ENCODE measurements at places on chromosomes 6 and 20. TPM values are rescaled to one million over a fixed set of nuclear protein-coding genes. Genes with fewer than 3 reads are reported as not detected.

Gene PRSS35
- 26.6 TPM for total RNA-seq

Gene SAPCD1
- 3.7 TPM for total RNA-seq

GRCh38 chr20:20666359-20666758 is 46.1 kb downstream of the RALGAPA2 start:
- no peak overlapping the region for H3K4me3 ChIP-seq
- DNase-seq: no peak
- no peak overlapping the region for H3K27ac ChIP-seq
- peaks cover 1% of the 10 kb centered on the region for H3K27me3 ChIP-seq

DNA sequence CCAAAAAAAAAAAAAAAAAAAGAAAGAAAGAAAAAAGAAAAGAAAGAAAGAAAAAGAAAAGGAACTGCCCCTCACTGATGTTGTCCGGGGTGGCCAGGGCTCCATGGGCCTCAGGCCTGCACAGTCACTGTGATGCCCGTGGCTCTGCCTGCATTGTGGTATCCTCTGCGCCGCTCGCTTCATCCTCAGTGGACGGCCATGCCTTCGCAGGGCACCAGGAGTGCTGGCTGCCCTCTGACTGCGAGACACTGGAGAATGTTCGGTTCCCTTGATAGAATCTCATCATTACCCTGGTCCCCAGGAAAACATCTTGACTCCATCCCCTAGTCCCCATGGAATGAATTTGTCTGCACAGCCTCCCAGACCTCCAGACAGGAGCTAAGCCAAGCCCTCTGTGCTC is 61.7 kb downstream of the TMEM242 start:
- no peaks in the 10 kb centered on the region for H3K36me3 ChIP-seq
- H3K4me1 ChIP-seq: no peaks in the 10 kb centered on the region
- H3K27me3 ChIP-seq: peaks cover 3% of the 10 kb centered on the region
- H3K27ac ChIP-seq: no peak overlapping the region

Gene PGC
- not detected for total RNA-seq

GRCh38 chr6:113291751-113292445 is 565.2 kb upstream of the MARCKS start:
- H3K4me1 ChIP-seq: no peaks in the 10 kb centered on the region
- no peak overlapping the region for H3K4me3 ChIP-seq
- H3K27me3 ChIP-seq: no peaks in the 10 kb centered on the region
- H3K36me3 ChIP-seq: no peaks in the 10 kb centered on the region

Gene CDSN
- not detected for total RNA-seq

Gene SLC13A3
- 5.8 TPM for total RNA-seq

GRCh38 chr6:53672237-53672636 is 6.7 kb upstream of the KLHL31 start:
- DNase-seq: no peak
- no peak overlapping the region for H3K27ac ChIP-seq
- no peaks in the 10 kb centered on the region for H3K4me1 ChIP-seq
- peaks cover 2% of the 10 kb centered on the region for H3K27me3 ChIP-seq
- no peak overlapping the region for H3K4me3 ChIP-seq

DNA sequence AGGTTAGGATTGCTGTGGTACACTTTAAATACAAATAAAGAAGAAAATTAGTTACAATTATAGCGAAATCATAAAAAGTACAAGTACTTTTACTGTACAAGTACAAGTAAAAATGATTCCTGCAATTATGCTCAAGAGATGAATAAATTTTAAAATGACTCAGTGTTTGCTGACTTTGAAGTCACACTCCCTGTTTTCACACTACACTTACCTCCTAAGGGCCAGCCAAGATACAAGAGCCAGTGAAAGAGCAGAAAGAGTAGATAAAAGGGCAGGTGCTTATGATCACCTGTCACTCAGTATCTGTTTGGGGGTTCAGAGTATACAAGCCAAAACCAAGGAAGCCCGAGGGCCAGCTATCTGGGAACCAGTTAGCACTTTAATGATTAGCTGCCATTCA is 41.0 kb upstream of the COL21A1 start:
- H3K27ac ChIP-seq: no peak overlapping the region
- no peaks in the 10 kb centered on the region for H3K36me3 ChIP-seq
- peaks cover 6% of the 10 kb centered on the region for H3K4me1 ChIP-seq
- no peak for DNase-seq
- H3K27me3 ChIP-seq: no peaks in the 10 kb centered on the region
- H3K4me3 ChIP-seq: no peak overlapping the region

Gene CRISP3
- total RNA-seq: not detected

GRCh38 chr6:128005009-128005408 is 104.2 kb upstream of the THEMIS start:
- H3K27ac ChIP-seq: no peak overlapping the region
- no peak overlapping the region for H3K4me3 ChIP-seq
- no peak for DNase-seq
- peaks cover 2% of the 10 kb centered on the region for H3K4me1 ChIP-seq
- H3K27me3 ChIP-seq: no peaks in the 10 kb centered on the region

DNA sequence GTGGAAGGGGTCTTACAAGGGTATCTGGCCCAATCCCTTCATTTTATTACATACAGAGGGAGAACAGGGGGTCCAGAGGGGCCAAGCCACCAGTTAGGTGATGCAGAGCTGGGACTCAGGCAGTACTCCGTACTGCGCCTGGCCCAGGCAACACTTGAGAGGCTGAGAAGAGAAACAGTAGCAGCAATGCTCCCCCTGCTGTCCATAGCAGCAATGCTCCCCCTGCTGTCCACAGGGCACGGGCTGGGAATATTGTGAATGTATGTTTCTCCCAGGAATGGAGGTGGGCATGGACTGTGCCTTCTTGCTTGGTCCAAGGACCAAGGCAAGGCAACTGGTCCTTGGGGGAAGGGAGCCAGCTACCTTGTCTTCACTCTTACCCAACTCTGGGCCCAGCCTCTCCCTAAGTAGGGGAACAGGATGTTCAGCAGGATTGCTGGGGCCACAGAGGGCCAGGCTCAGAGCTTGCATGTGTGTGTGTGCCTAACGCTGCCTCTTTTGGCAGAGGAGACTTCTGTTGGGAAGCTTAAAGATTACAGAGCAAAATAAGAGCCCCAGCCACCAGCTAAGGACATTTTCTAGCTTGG is 14.8 kb upstream of the FAM83C start:
- peak; percentile 76 for DNase-seq
- H3K27me3 ChIP-seq: peaks cover 2% of the 10 kb centered on the region

DNA sequence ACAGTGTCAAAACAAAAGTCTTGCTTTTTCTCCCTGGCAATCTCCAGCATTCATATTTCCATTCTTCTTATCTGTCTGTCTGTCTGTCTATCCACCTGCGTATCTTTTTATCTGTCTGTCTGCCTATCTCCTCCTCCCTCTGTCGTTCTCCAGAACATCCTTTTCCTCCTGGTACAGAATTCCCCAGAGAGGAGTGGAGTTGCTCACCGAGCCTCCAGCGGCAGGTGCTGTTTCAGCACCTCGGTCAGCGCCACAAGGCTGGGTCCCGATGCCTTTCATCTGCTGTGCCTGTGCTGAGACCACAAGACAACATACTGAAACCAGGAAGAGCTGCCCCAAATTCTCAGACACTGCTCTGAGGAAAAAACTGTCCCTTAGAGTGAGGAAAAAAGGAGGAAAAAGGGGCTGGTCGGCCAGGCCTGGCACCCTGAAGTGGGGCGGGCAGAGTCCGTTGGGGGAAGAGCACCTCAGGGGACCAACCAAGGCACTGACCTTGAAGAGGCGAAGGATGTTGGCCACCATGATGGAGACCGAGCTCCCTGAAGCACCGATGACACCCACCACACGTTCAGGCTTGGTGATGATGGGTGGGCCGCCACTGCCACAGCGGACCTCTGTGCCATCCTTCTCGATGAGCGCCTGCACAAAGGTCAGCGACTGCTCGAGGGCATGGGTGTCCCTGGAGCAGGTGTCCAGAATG is 13.3 kb downstream of the GRM4 start:
- peak overlapping the region; percentile 62 for H3K4me3 ChIP-seq
- no peak for DNase-seq
- peaks cover 12% of the 10 kb centered on the region for H3K27me3 ChIP-seq
- no peaks in the 10 kb centered on the region for H3K36me3 ChIP-seq
- H3K4me1 ChIP-seq: peaks cover 61% of the 10 kb centered on the region

DNA sequence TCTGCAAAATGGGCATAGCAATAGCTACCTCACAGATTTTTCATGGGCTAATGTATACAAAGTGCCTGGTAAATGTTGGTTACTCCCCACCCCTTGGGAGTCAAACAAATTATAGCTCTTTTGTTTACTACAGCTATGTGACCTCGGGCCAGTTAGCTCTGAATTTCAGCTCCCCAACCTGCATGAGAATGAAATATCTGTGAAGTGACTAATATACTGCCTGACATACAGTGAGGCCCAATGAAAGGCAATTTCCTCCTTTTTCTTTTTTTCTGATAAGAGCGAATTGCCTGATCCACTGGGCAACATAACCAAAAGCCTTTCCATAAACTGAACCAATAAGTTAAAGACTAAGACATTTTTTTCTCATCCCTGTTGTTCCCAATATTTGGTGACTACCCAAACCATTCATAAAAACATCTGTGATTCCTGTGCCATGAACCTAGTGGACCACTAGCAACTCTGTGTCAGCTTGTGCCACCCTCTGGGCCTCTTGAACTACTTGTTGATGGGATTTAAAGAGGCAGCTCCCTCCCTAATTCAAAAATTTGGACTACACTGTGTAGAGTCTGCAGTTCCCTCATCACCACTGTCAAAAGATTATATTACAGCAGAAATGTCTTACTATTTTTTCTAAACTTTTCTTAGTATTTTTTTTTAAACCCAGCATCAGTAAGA is 91.9 kb upstream of the TMEM30A start:
- H3K4me3 ChIP-seq: no peak overlapping the region
- peaks cover 10% of the 10 kb centered on the region for H3K4me1 ChIP-seq
- H3K27me3 ChIP-seq: no peaks in the 10 kb centered on the region
- no peak for DNase-seq
- H3K27ac ChIP-seq: no peak overlapping the region

GRCh38 chr6:12436224-12436623 is 146.1 kb downstream of the EDN1 start:
- H3K27me3 ChIP-seq: no peaks in the 10 kb centered on the region
- H3K36me3 ChIP-seq: no peaks in the 10 kb centered on the region
- no peaks in the 10 kb centered on the region for H3K4me1 ChIP-seq
- H3K27ac ChIP-seq: no peak overlapping the region
- no peak overlapping the region for H3K4me3 ChIP-seq

GRCh38 chr6:1285956-1286355 is 25.9 kb upstream of the FOXQ1 start:
- H3K4me3 ChIP-seq: no peak overlapping the region
- peaks cover 6% of the 10 kb centered on the region for H3K36me3 ChIP-seq
- H3K4me1 ChIP-seq: peaks cover 4% of the 10 kb centered on the region
- no peak for DNase-seq
- H3K27me3 ChIP-seq: peaks cover 2% of the 10 kb centered on the region
- no peak overlapping the region for H3K27ac ChIP-seq

GRCh38 chr20:53735536-53736050 is 142.0 kb upstream of the ZNF217 start:
- peak overlapping the region; percentile 78 for H3K4me3 ChIP-seq
- peaks cover 3% of the 10 kb centered on the region for H3K36me3 ChIP-seq
- H3K27me3 ChIP-seq: peaks cover 5% of the 10 kb centered on the region
- peaks cover 54% of the 10 kb centered on the region for H3K4me1 ChIP-seq
- peak overlapping the region; percentile 97 for H3K27ac ChIP-seq
- DNase-seq: no peak

- H3K27ac ChIP-seq: no peak overlapping the region
- peaks cover 7% of the 10 kb centered on the region for H3K27me3 ChIP-seq
- DNase-seq: peak; percentile 76
- peaks cover 28% of the 10 kb centered on the region for H3K4me1 ChIP-seq
These were observed 10.4 kb downstream of the CD40 start for GRCh38 chr20:46128310-46129151.

Gene AVP
- total RNA-seq: not detected

- peaks cover 5% of the 10 kb centered on the region for H3K4me1 ChIP-seq
- no peaks in the 10 kb centered on the region for H3K36me3 ChIP-seq
- no peaks in the 10 kb centered on the region for H3K27me3 ChIP-seq
- no peak overlapping the region for H3K27ac ChIP-seq
- no peak for DNase-seq
These were observed 4.8 kb upstream of the CSTL1 start for GRCh38 chr20:23434521-23435313.

- H3K4me3 ChIP-seq: no peak overlapping the region
- peaks cover 10% of the 10 kb centered on the region for H3K36me3 ChIP-seq
- no peak for DNase-seq
- H3K27me3 ChIP-seq: peaks cover 17% of the 10 kb centered on the region
- H3K27ac ChIP-seq: peak overlapping the region; percentile 10
These were observed 69.5 kb downstream of the GTF2H5 start for GRCh38 chr6:158237656-158238055.

- peaks cover 5% of the 10 kb centered on the region for H3K27me3 ChIP-seq
- no peak overlapping the region for H3K4me3 ChIP-seq
- DNase-seq: no peak
- H3K36me3 ChIP-seq: peaks cover 9% of the 10 kb centered on the region
- peaks cover 2% of the 10 kb centered on the region for H3K4me1 ChIP-seq
- no peak overlapping the region for H3K27ac ChIP-seq
These were observed 701.9 kb upstream of the MAP3K7 start for GRCh38 chr6:91288741-91289140.

Gene POM121L2
- not detected for total RNA-seq

GRCh38 chr20:25378189-25378883 is 12.3 kb downstream of the ABHD12 start:
- no peak for DNase-seq
- H3K27me3 ChIP-seq: no peaks in the 10 kb centered on the region
- peaks cover 36% of the 10 kb centered on the region for H3K4me1 ChIP-seq
- H3K4me3 ChIP-seq: peak overlapping the region; percentile 55
- H3K36me3 ChIP-seq: peaks cover 17% of the 10 kb centered on the region

Gene METTL24
- total RNA-seq: 1.5 TPM

Gene RMND1
- total RNA-seq: 67.0 TPM

DNA sequence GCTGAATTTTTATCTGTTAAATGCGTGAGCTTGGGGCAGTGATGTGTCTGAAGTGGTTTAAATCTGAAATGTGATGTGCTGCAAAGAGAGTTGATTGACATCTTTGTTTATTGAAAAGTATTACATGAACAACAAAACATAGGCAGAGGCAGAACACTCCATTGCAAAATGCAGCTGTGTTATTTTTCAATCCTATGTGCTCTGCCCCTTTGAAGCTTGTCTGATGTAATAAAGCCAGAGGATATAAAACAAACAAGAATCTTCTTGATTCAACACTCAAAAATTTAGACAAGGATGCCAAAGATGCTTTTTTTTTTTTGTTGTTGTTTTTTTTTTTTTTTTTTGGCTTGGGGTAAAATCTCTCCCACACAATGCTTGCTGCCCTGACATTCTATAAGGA is 482.4 kb upstream of the MMS22L start:
- no peak for DNase-seq
- no peak overlapping the region for H3K27ac ChIP-seq
- H3K4me1 ChIP-seq: peaks cover 14% of the 10 kb centered on the region
- H3K36me3 ChIP-seq: no peaks in the 10 kb centered on the region
- no peak overlapping the region for H3K4me3 ChIP-seq

GRCh38 chr20:59945731-59946130 is 5.5 kb downstream of the FAM217B start:
- no peak for DNase-seq
- H3K36me3 ChIP-seq: no peaks in the 10 kb centered on the region
- peaks cover 3% of the 10 kb centered on the region for H3K27me3 ChIP-seq
- no peak overlapping the region for H3K27ac ChIP-seq
- H3K4me3 ChIP-seq: no peak overlapping the region

DNA sequence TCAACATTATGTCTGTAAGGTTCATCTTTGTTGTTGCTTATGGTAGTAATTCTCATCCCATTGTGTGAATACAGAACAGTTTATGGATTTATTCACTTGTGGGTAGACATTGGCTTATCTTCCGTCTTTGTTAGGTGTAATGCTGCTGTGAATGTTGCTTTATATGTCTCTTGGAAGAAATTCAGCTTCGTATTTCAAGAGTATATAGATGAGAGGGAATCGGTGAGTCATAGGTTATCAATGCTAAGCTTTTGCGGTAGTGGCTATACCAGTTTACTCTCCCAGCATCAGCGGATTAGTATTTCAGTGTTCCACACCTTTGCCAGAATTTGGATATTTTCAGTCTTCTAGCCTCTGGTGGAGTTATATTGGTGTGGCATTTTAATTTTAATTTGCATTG is 77.8 kb downstream of the ZFAND3 start:
- DNase-seq: no peak
- no peaks in the 10 kb centered on the region for H3K36me3 ChIP-seq
- no peak overlapping the region for H3K27ac ChIP-seq

All from glutamatergic neuron (in vitro differentiated cells).